ENCODE measurements at places on chromosomes 2 and 18.

GRCh38 chr2:238892796-238893195 is 44.9 kb downstream of the TWIST2 start:
- no peak for DNase-seq

DNA sequence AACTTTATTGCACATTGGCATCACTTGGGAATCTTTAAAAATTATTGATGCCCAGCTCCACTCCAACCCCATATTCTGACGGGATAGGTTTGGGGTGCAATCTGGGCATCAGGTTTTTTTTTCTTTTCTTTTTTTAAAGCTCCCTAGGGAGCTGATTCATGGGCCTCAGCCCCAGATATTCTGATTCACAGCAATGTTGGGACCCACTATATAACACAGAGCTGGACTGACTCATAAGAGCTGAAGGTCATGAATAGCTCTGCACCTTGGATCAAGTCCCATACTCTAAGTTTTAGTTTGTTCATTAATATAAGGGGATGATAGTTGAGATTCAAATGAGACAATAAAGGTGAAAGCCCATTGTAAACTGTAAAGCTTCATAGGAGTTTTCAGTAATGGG is 191.1 kb upstream of the REV1 start:
- no peak for DNase-seq

DNA sequence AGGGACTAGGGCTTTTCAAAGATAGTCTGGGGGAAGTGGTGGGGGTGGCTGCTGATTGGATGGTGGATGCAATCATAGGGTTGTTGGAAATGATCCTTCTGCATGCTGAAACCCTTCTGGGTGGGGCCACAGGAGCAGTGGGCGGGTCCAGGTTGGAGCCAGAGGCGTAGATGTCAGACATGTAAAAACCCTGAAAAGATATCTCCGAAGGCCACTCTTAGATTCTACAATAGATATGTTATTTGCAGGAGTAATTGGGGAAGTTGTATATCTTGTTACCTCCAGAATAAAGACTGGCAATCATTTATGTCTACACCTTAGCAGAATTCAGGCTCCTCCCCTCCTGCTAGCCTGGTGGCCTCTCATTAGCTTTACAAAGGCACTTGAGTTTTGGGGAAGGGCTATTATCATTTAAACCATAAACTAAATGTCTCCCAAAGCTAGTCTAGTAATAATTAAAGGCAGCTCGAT is 8.2 kb upstream of the FAM98A start:
- no peak for DNase-seq

DNA sequence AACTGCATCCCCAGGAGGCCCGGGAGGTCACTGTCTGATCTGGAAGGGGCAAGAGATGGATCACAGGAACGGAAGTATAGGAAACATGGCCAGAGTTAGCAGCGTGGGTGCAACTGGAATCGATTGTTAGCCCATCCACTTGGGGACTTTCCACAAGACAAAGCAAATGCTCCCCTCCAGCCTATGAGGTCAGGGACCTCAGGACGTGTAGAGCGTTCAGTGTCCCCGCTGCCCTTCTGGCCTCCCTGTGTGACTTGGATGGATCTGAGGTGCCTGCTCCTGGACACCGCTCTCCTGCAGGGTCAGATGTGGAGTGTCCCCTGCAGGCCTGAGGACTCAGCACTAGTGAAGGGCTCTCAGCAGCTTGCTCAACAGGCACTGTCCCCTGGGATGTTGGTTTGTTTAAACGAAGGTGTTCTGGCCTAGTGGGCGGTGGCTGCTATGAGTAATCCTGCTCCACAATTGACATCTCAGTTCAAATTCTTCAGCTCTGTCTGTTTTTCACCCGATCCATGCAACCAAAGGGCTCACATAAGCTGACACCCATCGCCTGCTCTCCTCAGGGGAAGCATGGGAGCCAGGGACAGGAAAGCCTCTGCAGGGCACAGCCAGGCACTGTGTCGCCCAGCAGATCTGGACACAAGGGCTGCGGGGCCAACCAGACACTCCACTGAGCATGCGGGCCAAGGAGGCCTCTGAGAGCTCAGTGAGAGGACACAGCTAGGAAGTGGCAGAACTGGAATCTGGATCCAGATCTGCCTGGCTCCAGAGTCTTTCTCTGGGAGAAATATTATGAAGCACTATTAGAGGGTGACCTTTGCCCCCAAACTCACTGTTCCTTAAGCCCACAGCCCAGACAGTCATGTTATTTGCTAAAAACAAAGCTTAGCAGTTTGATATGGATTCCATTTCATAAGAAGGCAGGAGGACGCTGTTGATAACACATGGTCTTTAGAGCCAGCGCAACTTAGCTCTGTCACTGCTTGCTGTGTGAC is 78.5 kb downstream of the RHOB start:
- DNase-seq: no peak

DNA sequence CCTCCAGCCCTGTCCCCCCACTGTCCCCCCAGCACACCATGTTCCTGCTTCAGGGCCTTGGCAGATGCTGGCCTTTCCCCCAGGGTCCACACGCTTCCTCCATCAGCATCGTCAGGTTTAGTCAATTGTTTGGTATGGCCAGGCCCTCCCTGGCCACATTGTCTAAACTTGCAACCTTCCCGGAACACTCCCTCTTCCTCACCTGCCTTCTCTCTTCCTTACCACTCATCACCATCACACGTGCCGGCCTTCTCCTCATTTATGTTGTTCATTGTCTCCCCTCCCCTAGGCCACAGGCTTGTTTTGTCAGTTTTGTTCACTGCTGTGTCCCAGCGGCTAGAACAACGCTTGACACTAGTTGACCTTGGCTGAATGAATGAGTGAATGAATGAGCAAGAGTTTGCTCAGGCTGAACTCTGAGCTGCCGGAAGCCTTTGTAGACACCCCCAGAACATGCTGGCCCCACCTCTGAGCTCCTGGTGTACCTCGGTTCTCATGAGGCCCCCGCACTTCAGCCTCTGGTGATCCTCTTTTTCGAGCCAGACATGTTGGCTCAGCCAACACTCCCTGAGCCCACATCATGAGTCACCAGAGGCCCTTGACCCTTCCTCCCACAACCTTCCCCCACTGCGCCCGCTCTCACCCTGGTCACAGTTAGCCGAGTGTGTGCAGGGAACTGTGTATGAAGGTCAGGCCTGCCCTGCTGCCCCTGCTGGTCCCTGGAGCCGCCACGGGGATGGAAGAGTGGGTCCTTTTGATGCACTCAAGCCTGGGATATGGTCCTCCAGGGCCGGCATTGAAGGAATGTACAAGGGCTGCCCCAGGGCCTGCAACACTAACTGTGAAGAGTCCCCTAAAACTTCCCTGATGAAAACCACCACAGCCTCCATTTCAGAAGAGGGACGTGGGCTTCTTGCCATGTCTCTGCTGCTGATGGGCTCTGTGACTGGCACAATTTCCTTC is 57.5 kb downstream of the HS1BP3 start:
- DNase-seq: no peak

GRCh38 chr2:68104111-68104835 is 41.5 kb upstream of the C1D start:
- DNase-seq: no peak

DNA sequence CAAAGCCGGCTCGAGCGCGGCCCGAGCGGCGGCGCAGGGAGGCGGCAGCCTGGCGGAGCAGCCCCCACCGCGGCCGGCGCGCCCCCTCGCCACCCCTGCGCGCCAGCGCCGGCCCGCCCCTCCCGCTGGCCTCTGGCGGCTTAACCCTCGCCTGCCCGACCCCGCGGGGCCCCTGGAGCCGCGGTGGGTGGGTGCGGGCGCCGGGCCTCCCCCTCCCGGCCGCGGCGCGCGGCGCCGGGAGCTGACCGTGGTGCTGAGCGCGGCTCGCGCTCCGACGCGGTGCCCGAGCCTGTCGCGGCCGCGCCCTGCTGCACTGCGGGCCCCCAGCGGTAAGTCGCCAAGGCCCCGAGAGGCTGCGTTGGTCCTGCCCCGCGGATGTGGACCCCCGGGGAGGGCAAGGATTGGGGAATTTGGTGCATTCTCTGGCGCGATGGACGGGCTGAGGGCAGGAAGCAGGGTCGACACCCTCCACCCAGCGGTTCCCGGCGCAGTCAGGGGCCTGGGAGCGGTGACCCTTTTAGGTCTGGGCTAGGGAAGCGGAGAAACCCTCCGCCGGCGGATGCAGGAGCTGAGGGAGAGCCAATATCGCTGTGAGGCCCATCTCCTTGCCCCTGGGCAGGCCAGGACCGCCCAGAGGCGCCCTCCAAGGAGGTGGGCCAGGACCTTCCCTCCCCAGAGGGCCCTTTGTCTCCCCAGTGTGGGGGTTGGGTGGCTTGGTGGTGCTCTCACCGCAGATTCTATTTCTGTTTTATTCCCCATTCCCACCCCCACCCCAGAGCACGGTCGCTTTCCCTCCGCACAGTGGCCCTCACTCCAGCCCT is 923 bp downstream of the AMER3 start:
- no peak for DNase-seq

DNA sequence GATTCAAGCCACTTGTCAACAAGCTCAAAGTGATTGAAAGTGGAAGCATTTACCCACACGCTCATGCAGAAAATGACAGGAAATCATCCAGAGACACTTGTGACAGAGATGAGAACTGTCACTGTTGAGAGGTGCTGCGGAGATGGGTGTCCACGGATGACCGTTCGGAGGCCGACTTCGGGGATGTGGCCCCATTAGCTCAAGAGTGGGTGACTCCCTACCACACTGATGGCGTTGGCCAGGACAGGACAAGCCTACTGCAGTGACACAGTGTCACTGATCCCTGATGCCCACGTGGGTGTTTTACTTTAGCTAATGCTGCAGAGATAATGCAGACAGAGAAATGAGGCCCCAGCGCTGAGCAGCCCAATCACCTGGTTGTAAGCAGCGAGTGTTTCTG is 81.5 kb upstream of the YWHAQ start:
- no peak for DNase-seq

- no peak for DNase-seq
These were observed 93.7 kb downstream of the TMEM17 start for GRCh38 chr2:62412347-62412742.

DNA sequence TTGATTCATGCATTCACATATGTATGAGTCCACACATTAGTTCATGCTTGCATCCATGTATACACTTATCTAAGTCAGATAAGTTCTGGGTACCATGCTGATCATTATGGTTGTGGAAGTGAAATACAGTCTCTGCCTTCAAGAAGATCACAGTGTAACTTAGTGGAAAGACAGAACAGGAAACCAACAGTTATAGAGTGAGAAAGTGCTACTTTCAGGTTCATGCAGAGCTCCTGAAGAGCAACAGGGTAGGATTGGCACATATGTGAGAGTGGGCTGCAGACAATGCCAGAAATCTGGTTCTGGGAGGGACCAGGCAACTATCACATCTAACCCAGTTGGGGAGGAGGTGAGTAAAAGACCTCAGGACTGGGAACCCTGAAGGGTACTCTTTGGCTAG is 35.4 kb upstream of the PGAP1 start:
- DNase-seq: no peak

DNA sequence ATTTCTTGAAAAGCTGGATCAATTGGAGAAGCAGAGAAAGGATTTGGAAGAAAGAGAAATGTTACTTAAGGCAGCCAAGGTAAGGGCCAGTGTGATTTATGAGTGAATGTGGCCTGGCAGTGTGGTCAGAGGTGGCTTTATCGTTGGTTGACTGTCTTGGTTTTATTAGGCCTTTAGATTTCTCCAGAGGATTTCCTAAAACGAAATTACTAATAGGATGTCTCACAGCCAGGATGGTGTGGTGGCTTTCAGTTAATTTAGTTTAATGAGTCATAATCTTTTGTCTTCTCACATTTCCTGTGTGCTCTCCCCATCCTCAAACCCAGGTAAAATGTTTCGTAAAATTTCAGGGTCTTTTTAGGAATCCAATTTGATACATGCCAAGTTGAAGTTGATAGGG is 100.8 kb downstream of the TAF4B start:
- no peak for DNase-seq

DNA sequence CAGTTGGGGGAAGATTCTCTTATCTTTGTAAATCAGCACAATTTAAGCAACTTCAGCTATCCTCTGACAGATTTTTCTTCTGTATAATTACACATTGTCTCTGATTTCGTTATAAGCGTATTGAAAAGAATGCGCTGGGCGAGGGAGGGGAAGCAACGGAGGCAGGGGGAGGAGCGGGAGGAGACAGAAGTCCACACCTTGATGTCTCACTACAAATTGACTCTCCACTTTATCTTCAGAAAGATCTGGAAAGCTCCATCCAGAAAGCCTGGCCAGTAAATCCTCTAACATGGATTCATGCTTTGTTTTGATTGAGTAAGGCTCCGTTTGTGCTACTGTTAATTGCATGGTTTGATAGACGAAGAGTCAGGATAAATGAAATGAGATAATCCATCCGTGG is 76.6 kb downstream of the SMIM21 start:
- DNase-seq: no peak

GRCh38 chr2:60540074-60540473 is 13.4 kb downstream of the BCL11A start:
- DNase-seq: no peak

GRCh38 chr2:150690870-150691269 is 203.4 kb upstream of the RND3 start:
- no peak for DNase-seq

GRCh38 chr2:41353060-41353459 is 694.8 kb upstream of the PKDCC start:
- DNase-seq: no peak

DNA sequence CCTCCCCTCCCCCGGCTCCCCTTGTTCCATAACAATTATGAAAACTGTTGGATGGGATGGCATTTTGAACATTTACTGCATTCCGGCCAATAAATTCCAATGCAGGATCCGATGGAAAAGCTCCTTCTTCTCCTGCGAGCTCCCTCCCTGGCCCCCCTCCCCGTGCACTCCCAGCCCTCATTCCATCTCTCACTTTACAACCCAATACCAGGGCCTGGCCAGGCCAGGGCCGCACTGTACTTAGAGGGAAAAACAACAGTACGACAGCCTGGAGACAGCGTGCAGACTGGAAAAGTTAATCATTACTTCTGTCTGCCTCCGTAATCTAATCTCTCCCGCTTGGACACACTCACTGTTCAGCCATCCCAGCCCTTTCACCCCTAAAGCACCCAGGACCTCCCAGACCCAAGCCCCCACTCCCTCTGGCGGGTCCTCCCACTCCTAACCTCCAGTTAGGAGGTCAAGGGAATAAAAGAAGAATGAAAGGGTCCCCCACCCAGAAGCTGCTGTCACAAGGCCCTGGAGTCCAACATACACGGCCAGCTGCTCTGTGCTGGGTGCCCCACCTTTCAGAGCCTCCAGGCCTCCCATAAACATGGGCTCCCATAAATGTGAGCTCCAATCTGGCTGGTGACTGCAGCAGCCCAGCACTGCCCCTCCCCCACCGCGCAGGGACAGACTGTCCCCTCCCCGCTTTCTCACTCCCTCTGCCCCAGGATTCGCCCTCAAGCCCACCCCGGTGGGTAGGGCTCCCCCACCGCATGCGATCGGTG is 20.6 kb downstream of the SMAD7 start:
- no peak for DNase-seq

GRCh38 chr2:71895320-71896161 is 252.1 kb downstream of the CYP26B1 start:
- DNase-seq: no peak

GRCh38 chr2:232994446-232994845 is 18.6 kb downstream of the NGEF start:
- DNase-seq: no peak

- DNase-seq: no peak
These were observed 1.0 kb downstream of the FAM178B start for GRCh38 chr2:96985181-96985945.

- DNase-seq: no peak
These were observed 91.8 kb downstream of the MAP4K4 start for GRCh38 chr2:101788995-101789970.

GRCh38 chr2:202436626-202437025 is 60.5 kb downstream of the BMPR2 start:
- DNase-seq: no peak

- no peak for DNase-seq
These were observed 223.0 kb upstream of the DOK6 start for GRCh38 chr18:69177702-69178101.
